SJSA1 (cell line): ENCODE measurements at places on chromosomes 2 and 18. TPM values are rescaled to one million over a fixed set of nuclear protein-coding genes. Genes with fewer than 3 reads are reported as not detected.

Gene HOXD12
- total RNA-seq: 0.13 TPM in 1 of 2 replicates, not detected in the other

Gene FKBP1B
- 15.1 and 18.2 TPM in 2 replicates for total RNA-seq

DNA sequence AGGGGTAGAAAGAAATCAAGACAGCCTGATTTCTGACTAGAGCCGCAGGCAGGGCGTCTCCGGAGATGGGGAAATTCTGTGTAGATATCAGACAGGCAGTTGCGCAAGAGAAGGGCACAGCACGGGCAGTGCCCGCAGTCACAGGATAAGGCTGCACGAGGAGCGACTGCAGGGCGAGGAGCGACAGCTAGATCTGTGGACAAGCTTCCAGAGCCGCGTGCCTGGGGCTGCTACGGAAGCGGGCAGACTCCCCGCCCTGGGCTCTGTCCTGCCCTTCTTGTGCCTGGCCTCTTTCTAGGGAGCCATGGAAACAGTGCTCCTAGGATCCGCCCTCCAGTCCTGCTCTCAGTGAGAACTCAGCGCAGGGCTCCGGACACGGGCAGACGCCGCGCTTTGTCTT, 12.6 kb downstream of the MC5R start:
- DNase-seq: no peak

Gene TCF23
- not detected in 2 replicates for total RNA-seq

Gene NT5C1B
- total RNA-seq: not detected in 2 replicates

GRCh38 chr2:98702858-98703620, 27.9 kb downstream of the MGAT4A start:
- no peak for DNase-seq

GRCh38 chr2:69356471-69356870, 30.6 kb downstream of the GFPT1 start:
- DNase-seq: no peak

DNA sequence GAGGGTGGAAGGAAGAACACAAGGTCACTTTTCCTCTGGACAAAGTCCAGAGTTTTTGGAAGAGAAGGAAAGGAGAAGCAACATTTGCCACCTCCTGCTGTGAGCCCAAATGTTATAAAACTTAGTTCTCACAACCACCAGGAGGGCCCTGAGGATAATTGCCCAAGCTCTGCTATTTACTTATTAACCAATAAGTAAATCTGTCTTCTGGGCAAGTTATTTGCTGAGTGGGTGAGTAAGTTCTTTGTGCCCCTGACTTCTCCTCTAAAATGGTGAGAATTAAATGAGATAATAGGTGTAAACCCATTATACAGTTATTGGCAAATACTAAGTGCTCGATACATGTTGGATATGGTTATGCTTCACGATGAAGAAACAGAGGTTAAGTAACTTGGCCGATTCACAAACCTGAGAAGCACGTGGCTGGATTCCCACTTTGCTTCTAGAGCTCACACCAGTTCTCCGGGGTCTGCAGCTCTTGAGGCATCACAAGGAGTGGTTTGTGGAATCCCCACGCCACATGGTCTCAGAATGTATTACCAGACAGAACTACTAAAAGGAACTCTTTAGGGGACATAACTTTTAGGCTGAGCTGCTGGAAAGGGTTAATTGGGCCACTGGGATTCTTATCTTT, 164.1 kb downstream of the MYCN start:
- no peak for DNase-seq

Gene HSBP1L1
- 18.1 and 45.0 TPM in 2 replicates for total RNA-seq

Gene C2orf66
- 0.05 TPM in 1 of 2 replicates, not detected in the other for total RNA-seq

Gene NOL4
- total RNA-seq: not detected in 2 replicates

Gene TPRKB
- total RNA-seq: 52.8 and 85.2 TPM in 2 replicates

Gene ELOA2
- not detected in 2 replicates for total RNA-seq

- no peak for DNase-seq
These were observed 54.3 kb upstream of the TSPYL6 start for GRCh38 chr2:54310311-54310710.

Gene GPBAR1
- 0.89 TPM in 1 of 2 replicates, not detected in the other for total RNA-seq

DNA sequence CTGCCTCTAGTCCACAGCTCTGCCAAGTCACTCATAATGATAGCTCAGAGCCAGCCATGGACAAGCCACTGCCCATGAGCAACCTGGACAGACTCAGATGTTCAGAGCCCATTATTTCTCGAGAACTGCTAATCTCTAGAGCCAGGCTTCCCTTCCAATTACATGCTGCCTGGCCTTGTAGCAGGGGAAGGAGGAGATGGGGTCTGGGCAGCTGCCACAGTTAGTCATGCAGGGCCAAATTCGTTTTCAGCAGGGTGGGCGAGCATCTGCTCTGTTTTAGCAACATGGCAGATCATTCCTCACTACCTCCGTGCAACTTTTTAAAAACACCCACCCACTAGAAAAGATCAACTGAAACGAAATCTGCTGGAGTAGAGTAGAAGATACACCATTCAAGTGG, 141.8 kb downstream of the MYO5B start:
- DNase-seq: no peak

GRCh38 chr2:234328444-234328990, 168.4 kb downstream of the ARL4C start:
- no peak for DNase-seq

Gene INHA
- 0.11 TPM in 1 of 2 replicates, not detected in the other for total RNA-seq

Gene REEP1
- total RNA-seq: 0.24 and 0.78 TPM in 2 replicates

Gene DNAJC5G
- not detected in 2 replicates for total RNA-seq

- no peak for DNase-seq
These were observed 196.6 kb downstream of the PMAIP1 start for GRCh38 chr18:60096428-60096827.

Gene RAD51AP2
- not detected in 2 replicates for total RNA-seq

GRCh38 chr2:214966420-214966819, 156.9 kb upstream of the BARD1 start:
- DNase-seq: no peak

DNA sequence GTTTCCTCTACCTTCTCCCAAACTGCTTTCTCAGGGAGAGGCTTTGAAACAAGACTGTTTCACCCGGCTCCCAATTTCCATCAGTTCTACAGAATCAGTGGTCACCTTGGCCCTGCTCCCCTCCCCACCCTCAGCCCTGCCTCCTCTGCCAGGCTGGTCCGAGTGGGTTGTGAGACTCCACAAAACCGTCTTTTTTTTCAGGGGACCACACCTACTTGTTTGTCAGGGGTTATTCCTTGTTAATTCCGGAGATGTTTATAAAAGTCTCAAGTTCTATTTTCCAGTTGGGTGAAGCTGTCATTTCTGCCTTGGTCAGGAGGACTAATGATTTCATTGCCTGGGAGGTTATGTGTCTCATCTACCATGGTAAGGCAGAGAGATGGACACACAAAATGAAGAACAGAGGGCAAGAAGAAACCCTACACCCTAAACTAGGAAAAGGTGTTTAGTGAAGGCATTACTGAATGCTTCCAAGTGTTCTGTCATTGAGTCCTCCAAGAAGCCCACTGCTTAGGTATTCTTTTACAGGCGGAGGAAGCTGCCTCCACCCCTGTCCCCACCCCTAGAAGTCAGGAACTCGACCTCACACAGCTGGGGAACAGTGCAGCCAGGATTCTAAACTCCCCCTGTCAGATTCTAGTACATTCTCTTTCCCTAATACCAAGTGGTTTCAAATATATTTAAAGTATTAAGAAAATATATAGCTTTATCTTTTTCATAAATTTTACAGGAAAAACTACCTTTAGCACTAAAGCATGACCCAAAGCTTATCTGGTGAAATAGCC, 46.3 kb downstream of the COPS8 start:
- peak; percentile 21 for DNase-seq

- no peak for DNase-seq
These were observed 482.9 kb upstream of the SPRED2 start for GRCh38 chr2:65915273-65915672.

DNA sequence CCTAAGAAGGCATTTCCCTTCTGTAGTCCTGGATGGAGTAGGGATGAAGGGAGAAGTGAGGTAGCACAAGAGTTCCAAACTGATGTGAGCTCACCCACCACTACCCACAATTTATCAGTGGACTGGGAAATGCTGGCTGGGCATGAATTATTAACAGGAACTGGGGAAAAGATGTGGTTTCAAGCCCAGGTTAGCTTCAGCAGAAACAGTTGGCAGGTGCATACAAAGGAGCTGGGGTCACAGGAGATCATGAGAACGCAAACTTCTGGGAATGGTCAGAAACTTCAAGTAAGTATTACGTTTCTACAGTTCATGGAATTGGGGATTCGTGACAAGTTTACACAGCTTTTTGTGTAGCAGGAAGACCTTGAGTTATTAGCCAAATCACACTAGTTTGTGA, 5.4 kb downstream of the CCDC141 start:
- no peak for DNase-seq

- DNase-seq: no peak
These were observed 4.6 kb upstream of the CTDSP1 start for GRCh38 chr2:218395090-218395444.

Gene UGT1A10
- total RNA-seq: not detected in 2 replicates

Gene RASGRP3
- 7.5 and 11.6 TPM in 2 replicates for total RNA-seq

DNA sequence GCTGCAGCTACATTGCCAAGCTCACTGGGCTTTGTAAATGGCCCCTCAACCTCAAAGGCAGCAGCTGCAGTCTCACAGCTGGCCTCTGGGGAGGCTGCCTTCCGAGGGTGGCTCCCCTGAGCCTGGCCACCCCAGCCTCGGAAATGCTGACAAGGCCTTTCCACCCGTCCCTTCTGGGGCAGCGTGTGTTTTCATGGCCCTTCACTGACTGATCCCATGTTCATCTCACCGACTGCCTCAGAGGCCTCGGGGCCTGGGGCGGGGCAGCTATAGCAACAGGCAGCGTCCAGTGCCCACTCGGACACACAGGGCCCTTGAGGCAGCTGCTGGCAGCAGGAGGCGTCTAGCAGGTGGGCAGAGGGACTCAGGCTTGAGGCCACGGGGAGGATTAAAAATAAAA, 149.7 kb downstream of the GLI2 start:
- no peak for DNase-seq
